ENCODE measurements at places on chromosomes 1 and 21.

GRCh38 chr1:105396001-105396400 is 1646.3 kb downstream of the AMY1C start:
- DNase-seq, result no peak

DNA sequence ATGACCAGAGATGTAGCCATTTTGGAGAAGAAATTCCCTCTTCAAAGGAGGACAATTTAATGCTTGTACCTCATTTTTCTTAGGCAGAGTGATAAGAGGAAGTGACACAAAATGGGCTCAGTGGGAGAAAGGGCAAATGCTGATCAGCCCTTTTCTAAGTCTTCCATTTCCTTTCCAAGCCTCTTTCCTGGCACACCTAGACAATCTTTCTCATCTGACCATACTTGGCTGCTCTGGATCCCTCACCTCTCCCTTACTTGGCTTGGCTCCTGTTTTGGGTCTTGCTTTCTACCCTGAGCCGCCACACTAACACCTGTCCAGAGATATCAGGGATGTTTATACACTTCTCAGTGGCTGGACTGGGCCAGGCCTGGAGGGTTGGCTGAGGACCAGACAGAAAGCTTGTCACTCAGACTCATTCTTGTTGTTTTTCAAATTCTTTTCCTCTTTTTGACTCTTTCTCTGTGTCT is 13.1 kb downstream of the TXNIP start:
- DNase-seq, result no peak

DNA sequence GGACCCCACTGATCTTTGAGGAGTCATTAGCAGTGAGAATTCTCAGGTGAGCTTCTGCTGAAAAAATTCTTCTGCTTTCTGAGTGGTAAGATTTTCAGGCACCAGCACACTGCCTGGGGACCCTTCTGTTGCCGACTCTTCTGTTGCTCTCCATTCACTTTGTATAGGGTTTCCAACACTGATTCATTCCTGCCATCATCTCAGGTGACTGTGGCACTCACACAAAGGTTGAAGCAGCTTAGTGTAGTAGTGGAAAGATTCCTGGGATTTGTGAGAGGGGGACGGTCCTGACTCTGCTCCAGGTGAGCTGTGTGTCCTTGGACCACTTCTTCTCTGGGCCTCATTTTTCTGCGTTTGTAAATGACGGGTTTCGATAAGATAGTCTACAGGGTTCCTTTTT is 9.4 kb downstream of the UTP11 start:
- no peak for DNase-seq

DNA sequence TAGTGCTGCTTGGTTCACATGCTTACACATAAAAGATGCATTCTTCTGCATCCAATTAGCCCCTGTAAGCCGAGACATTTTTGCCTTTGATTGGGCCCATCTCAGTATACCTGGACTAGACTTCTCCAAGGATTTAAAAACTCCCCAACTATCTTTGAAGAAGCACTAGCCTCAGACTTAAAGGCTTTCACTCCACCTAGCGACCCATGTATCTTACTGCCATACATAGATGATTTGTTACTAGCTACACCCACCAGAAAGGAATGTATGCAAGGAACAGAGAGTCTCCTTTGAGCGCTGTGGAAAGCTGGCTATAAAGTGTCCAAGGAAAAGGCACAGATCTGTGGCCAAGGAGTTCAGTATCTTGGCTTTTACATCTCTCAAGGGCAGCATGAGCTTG is 91.7 kb downstream of the LIPI start:
- no peak for DNase-seq

DNA sequence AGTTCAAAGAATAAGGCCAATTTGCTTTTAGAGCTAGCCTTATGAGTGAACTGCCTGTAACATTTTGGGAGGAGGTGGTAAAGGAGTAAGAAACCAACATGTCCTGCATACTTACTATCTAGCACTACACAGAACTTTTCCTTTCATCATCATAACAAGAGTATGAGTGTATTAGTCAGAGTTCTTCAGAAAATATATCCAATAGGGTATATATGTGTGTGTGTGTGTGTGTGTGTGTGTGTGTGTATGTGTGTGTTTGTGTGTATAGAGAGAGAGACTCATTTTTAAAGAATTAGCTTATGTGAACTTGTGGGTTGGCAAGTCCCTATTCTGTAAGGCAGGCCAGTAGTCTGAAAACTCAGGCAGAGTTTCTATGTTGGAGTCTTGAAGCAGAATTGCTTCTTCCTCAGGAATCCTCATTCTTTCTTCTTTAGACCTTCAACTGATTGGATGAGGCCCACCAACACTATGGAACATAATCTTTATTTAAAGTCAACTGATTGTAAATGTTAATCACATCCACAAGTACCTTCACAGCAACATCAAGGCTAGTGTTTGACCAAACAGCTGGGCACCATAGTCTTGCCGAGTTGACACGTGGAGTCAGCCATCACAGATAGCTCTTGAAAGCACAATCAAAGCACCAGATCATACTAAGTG is 121.9 kb downstream of the CYYR1 start:
- DNase-seq, result no peak

DNA sequence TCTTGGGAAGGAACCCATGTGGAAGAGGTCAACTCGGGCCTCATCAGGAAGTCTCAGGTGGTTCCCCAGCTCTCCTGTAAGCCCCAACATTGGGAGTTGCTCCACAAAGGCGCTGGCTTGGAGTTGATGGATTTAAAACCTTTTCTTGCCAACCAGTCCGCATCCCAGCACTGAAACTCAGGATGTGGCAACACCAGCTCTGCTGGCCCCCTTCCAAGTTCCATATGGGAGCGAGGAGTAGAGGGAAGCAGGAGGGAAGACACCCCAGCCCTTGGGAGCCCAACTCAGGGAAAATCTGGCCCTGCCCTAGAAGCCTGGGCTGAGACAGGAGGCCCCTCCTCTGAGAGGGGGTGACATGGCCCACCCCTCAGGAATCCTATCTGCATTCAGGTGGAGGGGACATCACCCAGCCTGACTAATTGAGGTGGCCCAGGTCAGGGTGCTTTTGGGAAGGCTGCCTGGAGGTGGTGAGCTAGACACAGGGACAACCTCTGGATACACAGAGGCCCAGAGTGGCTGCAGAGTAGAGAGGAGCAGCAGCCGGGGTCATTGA is 33.1 kb upstream of the DMBX1 start:
- no peak for DNase-seq

GRCh38 chr1:203558064-203558760 is 64.3 kb downstream of the OPTC start:
- peak; percentile 81 for DNase-seq

DNA sequence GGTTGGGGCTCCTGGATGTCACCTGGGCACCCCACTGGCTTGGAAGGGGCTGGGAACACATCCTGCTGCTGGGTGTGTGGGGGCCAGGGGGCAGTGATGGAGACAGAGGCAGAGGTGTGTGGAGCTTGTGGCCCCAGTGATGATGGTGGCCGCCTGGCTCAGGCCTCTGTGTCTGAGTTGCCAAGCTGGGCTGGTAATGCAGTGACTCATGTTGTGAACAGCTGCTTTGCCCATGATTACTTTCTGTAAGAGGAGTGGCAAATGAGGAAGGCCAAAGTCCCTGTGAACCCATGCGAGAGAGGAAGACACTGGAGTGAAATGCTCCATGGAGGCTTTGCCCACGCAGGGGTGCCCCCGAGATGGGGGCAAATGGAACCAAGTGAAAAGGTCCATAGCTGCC is 86.8 kb downstream of the KCNJ6 start:
- no peak for DNase-seq

DNA sequence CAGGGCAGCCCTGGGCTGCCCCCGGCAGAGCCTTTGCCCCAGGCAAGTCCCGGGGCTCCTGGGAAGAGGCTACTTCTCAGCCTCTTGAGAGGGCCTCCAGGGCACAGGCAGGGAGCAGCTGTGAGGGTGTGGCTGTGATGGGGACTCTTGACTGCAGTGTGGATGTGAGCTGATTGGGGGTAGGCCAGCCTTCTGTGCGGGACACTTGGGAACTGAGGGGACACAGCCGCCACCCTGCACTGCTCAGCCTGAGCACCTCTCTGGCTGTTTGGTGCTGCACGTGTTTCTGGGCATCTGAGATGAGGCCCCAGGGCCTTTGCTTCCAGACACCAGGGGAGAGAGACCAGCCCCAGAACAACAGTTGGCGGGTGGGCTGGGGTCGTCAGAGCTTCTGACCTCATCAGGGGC is 62.1 kb downstream of the SKI start:
- DNase-seq, result no peak

DNA sequence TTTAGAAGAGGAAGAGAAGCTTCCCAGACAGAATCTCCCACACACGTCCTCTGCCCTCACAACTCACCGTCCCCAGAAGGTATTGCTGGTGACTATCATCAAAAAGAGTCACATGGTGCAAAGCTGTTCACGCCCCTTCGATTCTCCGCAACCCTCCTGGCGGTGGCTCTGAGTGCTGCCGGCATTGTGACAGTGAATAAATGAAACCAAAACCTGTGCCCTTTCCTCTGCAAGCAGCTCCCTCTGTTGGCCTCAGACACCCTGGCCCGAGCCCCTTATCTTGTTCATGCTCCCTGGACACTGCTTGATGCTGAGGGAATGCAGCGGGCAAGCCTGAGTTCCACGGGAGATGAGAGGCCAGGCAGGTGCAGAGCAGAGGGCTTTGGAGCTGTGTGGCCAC is 510.3 kb downstream of the NPHP4 start:
- DNase-seq, result no peak

DNA sequence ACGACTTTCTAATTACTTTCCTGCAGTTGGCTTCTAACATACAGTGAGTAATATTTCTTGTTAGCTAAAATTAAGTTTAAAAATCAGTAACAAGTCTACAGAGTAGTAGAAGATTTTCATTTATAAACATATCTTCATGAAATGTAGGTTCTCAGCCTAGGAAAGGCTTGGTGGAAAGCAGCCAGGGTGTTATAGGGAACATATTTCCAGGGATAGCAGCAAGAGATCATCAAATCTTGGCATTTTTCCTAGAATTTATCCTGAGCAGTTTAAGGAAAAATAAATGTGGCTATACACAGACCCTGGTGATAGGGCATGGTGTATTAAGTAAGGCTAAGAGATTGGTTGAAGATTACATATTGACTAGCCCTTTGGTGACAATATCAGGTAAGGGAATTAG is 203.5 kb upstream of the NEGR1 start:
- DNase-seq, result no peak

- DNase-seq, result no peak
Observed at GRCh38 chr1:220113136-220113695, 19.3 kb downstream of the IARS2 start.

GRCh38 chr1:34262921-34263320 is 86.2 kb downstream of the C1orf94 start:
- DNase-seq, result no peak

- DNase-seq, result no peak
Observed at GRCh38 chr21:35159881-35160280, 110.8 kb upstream of the RUNX1 start.

DNA sequence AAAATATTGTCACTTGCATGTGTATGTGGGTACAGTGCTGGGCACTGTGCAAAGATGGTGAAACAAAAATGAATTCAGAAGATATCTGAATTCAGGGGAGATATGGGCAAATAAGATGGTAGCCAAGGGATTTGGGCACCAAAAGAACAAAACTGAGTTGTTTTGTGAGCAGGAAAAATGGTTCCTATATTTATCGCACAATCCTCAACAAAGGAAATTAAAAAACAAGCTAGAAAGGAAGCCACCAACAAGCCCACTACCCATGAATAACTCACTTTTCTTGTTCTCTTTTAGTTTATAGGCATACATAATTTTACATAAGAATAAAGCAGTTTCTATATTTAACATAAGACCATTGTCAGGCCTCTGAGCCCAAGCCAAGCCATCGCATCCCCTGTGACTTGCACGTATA is 40.7 kb upstream of the VASH2 start:
- DNase-seq, result no peak

- no peak for DNase-seq
Observed at GRCh38 chr1:207069061-207069460, 16.0 kb downstream of the PFKFB2 start.
